ENCODE measurements at places on chromosomes 7 and 10. TPM values are rescaled to one million over a fixed set of nuclear protein-coding genes. Genes with fewer than 3 reads are reported as not detected.

- DNase-seq, result no peak
Measured at GRCh38 chr7:151694828-151695580, 175.3 kb upstream of the RHEB start.

GRCh38 chr10:121959671-121960070, 15.3 kb downstream of the NSMCE4A start:
- no peak for DNase-seq

GRCh38 chr7:129423700-129424410, 10.4 kb upstream of the STRIP2 start:
- no peak for DNase-seq

GRCh38 chr10:121639416-121639815, 41.2 kb upstream of the FGFR2 start:
- no peak for DNase-seq

DNA sequence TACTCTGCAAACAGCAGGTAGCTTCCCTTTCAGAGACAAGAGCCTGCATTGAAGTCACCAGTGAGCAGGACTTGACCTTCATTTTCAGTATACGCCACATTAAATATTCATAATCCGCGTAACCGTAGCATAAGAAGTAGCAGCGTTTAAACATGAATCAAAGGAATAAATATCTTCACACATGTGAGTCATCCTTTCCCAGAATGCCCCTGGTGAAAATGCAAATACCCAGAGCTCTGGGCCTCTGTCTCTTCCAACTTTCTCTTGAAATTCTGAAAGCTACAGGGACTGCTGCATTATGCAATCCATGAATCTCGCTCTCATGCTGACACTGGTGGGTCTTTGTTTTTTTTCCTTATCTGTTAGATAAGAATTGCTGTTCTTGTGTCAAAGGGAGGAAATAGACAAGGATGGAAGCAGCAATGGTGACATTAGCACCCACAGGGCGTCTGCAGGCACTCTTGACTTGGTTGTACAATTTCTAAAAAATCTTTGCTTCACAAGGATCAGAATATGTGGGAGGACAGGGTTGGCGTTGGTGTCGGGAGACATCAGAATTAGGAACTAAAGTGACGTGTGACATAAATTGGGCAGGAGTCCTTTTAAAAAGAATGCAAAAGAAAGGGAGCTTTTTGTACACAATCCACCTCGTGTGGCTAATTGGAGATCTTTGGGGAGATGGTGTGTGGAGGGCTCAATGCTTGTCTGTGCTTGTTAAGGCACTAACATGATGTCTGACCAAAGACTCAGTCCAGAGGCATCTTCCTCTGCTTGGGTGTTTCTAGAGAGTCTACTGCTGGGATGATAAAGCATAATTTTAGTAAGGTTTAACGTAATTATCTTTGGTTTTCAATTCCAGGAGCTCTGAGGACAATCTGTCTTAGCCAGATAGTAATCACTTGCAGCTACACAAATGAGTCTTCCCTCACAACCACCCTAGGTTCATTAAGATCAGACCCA, 390.3 kb downstream of the KCNMA1 start:
- no peak for DNase-seq

GRCh38 chr10:33616956-33617355, 282.5 kb upstream of the NRP1 start:
- DNase-seq, result no peak

DNA sequence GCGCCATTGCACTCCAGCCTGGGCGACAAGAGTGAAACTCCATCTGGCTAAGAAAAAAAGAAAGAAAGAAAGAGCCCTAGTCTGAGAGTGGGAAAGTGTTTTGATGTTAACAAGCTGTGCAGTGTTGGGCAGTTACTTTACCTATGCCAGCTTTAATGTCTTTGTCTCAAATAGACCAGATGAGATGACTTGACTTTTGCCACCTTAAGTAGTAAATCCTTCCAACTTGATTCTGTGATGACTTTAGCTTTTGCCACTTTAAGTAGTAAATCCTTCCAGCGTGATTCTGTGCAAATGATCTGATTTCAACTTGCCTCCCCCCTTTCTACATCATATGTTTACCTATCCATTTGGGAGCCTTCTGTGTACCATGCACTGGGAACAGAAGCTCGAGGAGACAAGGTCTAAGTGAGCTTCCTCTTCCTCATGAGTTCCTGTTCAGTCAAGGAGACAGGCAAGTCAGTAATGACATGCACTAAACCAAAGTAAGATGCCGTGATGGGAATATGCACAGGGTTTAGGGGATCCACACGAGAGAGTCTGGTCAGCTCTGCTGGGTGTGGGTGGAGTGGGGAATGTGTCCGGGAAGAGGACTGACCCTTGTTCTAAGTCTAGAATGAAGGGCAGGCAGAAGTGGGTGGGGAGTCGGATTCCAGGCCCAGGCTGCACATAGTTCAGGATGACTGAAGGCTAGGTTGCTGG, 17.2 kb downstream of the INPP5F start:
- no peak for DNase-seq

GRCh38 chr7:41114691-41115090, 588.2 kb downstream of the INHBA start:
- DNase-seq, result no peak

DNA sequence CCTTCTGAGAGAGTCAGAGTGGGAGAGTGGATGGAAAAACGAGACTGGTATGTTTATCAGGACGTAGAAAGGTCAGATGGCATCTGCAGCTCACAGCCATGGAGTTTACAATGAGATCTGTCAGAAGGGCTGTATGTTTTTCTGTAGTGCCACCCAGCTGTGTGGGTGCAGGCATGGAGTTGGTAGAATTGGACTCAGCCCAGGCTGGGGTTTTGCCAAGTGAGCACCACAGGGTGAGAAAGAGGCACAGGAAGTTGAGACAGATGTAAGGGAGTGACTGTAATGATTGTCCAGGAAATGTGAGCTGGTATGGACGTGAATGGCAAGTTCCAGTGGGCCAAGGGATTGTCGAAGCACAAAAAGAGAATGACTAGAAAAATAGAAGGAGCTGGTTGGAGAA, 9.1 kb upstream of the ZYX start:
- DNase-seq, result no peak

GRCh38 chr10:102327002-102327401, 68.5 kb upstream of the NFKB2 start:
- no peak for DNase-seq

DNA sequence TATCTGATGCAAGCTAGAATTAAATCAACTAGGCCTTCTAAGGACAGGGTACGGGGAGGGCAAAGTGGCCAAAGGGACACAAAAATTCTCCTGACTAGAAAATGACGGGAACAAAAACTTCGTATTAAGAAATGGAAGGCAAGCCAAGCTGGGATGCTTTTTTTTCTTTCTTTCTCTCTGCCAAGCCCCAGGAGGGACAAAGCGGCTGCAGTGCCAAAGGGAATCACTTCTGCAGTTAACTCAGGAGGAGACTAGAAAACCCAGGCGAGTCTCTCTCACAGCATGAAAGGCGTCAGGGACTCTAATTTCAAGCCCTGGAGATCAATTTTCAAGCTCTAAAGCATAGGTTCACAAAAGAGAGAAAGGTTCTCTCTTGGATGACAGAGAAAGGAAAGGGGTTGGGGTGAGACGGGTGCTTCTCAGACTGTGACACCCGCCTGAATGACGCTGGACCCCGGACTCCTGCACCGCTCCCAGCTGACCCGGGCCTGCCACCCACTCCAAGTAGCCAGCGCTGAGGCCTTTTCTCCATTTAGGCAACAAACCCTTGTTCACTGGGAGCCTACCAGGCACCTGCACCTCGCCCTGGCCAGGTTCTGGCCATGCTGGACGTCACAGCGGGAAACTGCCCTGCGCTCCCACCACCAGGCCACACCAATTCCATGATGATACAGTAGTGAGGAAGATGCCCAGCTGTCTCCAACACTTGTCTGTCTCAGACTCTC, 56.5 kb downstream of the KIAA1549 start:
- DNase-seq, result no peak

The HHEX gene
- 0.82 TPM for total RNA-seq

The INA gene
- total RNA-seq, result 138 TPM

The SPRN gene
- 6.1 TPM for total RNA-seq

The FAM25G gene
- not detected for total RNA-seq

The FLNC gene
- total RNA-seq, result 2.4 TPM

The CC2D2B gene
- total RNA-seq, result 1.2 TPM
